ENCODE measurements at places on chromosomes 6 and 20.

GRCh38 chr6:30814146-30815040 lies 69.9 kb upstream of the DDR1 start:
- no peak for DNase-seq

DNA sequence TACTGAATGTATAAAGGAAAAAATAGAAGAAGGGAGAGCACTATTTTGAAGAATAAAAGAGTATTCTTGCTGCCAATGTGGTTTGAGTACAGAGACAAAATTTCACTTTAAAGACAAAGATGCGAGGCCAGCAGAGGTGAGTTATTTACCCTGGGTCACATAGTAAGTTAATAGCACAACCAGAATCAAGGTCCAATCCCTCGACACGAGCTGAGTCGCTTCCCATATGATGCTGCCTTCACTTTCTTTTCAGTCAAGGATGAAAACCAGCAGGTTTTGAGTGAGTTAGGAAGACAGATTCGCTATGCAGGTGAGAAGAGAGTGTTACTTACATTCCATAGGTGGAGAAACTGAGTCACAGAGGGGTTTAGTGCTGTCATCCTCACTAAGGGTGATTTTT lies 75.8 kb downstream of the F13A1 start:
- no peak for DNase-seq

DNA sequence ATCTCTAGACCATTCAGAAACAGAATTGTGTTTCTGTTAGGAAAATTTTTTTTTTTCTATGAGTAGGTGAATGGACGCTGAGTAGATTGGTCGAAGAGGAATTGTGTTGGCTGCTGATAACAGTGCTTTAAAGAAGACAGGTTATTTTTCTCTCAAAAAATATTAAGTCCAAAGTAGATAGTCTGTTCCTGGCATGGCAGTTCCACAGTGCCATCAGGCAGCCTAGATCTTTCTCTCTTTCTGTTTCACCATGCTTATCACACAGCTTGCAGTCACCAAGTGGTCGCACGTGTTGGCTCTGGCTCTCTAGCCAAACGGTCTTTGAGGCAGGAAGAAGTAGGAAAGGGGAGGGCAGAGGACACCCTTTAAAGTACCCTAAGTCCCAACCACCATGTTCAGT lies 22.4 kb upstream of the SERINC3 start:
- DNase-seq = no peak

GRCh38 chr6:147448775-147449174 lies 59.7 kb upstream of the SAMD5 start:
- no peak for DNase-seq

GRCh38 chr20:22529150-22530019 lies 55.0 kb downstream of the FOXA2 start:
- DNase-seq = no peak

- no peak for DNase-seq
These were observed 9.9 kb upstream of the PSMF1 start for GRCh38 chr20:1108437-1108920.

- no peak for DNase-seq
These were observed 532.7 kb downstream of the BCKDHB start for GRCh38 chr6:80639181-80639629.

DNA sequence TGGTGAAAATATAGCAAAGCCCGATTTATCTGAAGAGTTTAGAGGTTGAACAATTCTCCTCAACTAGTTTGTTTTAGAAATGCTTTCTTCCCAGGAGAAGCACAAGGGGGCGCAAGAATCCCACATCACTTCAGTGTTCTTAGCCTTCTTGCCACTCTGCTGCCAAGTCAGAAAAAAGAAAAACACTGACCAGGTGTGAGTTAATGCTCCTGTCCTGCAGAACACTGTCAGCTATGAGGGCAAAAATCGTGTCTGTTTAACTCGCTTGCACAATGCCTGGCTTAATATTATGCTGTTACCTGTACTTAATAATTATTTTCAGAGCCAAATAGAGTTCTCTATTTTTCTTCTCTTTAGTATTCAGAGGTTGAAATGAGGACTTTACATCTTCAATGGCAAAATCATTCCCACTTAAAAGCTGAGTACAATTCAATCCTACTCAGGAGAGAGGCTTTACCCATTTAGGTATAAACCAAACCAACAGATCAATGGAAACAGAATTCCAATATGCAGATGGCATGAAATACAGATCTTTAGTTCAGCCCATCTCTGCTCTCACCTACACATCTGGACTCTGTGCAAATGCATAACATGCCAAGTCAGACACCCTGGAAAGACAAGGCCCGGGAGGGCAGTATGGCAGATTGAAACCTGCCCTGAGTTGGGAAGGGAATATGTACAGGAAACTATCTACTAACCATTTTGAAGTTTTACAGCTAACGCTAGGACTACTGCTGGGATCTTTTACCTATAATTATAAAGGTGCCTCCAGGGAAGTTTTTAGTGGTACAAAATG lies 71.4 kb upstream of the TULP1 start:
- DNase-seq = peak; percentile 28

DNA sequence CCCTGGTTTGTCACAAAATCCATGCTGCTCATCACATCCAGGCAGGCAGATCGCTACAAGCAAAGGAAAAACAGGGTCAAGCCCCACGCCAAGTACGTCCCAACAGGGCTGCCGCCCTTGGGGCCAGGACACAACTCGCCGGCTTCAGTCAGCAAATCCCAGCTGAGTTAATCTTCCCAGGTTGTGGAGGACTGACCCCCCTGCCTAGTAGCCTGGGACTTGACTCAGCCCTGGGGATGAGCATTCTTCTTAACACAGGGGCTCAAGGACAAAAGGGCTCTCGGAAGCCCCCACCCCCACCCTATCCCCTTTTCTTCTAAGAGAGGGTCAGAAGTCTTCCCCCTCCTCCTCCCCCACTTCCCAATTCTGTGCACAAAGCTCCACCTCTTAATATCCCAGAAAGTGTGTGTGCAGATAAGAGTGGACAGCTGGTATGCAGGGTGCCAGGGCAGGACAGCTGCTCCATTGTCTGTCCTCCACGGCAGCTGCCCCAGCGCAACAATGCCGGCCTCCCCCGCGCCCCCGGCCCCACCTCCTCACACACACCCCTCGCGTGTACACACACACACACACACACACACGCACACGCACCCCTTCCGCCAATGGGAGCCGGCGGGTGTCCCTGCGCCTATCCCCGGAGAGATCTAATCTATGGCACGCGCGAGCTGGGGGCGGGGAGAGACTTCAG lies 4.5 kb downstream of the DLL1 start:
- DNase-seq = no peak

DNA sequence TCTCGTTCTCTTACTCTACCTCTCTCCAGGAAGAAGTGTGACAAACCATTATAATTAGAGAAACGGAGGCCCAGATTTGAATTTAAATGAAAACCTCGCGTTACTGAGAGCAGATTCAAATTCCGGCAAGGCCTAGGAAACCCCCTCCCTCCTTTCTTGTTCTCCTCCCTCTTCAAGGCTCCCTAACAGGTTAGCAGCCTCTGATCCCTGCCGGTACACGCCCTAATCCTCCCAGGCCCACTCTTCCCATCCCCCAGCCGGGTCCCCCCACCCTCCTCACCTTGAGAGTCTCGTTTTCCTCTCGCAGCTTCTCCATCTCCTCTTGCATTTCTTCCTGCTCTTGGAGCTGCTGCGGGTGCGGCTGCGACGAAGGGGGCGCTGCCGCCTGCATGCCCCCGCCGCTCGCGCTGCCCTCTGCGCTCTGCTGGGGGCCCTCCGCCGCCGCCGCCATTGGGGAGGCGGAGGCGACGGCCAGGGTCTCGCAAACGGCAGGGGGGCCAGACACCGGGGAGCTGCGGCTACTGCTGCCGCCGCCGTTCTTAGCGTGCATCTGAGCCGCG lies 3.8 kb downstream of the MTCL3 start:
- DNase-seq = no peak

DNA sequence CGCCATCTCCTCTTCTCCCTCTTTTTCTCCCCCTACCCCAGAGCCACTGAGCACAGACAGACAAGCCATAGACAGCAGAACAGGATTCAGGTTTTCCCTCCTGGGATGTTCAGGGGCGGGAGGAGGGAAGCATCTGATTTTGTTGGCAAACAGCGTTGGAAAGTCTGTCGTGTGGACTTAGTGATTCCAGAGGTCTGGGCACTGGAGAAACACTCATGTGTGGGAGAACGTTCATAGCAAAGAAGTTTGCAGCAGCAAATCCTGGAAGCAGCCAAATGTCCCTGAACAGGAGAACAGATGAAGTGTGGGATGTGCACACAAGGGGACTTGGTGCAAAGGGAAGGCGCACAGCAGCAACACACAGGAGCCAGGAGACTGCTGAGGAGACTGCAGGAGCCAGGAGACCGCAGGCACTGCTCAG lies 264.1 kb upstream of the CDYL start:
- no peak for DNase-seq

- DNase-seq = no peak
These were observed 251.5 kb upstream of the TCF21 start for GRCh38 chr6:133637436-133637835.

DNA sequence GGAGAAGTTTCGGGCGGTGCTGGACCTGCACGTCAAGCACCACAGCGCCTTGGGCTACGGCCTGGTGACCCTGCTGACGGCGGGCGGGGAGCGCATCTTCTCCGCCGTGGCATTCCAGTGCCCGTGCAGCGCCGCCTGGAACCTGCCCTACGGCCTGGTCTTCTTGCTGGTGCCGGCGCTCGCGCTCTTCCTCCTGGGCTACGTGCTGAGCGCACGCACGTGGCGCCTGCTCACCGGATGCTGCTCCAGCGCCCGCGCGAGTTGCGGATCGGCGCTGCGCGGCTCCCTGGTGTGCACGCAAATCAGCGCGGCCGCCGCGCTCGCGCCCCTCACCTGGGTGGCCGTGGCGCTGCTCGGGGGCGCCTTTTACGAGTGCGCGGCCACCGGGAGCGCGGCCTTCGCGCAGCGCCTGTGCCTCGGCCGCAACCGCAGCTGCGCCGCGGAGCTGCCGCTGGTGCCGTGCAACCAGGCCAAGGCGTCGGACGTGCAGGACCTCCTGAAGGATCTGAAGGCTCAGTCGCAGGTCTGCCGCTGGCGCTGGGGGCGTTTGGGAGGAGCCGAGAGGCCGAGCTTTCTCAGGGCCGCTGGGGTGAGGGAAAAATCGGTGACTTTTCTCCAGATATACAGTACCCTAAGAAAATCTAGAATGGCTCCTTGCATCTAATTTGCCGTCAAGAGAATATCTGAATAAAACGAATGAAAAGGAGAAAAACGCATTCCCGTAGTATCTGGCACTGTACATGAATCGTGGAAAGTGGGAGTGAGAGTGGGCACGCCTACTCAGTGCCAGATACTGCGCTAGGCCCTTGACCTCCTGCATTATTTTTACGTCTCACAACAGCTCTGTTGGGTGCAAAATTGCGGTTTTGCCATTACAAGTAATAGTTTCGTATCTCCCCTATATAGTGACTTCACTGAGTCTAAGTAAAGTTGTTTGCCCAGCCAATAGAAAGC lies 1.0 kb downstream of the CALHM6 start:
- peak; percentile 29 for DNase-seq

- no peak for DNase-seq
These were observed 8.4 kb upstream of the RALY start for GRCh38 chr20:33985280-33985679.

- no peak for DNase-seq
These were observed 18.2 kb upstream of the SRC start for GRCh38 chr20:37327748-37328147.

DNA sequence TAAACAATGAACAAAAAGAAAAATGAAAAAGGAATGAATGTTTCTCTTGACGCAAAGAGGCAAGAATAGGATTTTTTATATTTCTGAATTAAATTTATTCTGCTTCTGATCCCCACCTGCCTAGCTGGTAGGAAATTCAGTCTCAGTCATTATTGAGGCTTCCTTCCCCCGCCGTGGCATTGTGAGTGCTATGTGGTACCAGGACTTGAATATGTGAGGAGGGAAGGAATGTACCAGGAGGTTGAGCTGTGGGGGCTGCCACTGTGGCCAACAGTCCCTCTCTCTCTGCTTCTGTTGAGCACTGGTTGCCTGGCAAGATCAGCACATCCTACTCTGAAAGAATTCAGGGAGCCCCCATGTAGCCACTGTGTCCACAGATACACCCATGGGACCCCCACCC lies 368.1 kb upstream of the JARID2 start:
- DNase-seq = no peak

DNA sequence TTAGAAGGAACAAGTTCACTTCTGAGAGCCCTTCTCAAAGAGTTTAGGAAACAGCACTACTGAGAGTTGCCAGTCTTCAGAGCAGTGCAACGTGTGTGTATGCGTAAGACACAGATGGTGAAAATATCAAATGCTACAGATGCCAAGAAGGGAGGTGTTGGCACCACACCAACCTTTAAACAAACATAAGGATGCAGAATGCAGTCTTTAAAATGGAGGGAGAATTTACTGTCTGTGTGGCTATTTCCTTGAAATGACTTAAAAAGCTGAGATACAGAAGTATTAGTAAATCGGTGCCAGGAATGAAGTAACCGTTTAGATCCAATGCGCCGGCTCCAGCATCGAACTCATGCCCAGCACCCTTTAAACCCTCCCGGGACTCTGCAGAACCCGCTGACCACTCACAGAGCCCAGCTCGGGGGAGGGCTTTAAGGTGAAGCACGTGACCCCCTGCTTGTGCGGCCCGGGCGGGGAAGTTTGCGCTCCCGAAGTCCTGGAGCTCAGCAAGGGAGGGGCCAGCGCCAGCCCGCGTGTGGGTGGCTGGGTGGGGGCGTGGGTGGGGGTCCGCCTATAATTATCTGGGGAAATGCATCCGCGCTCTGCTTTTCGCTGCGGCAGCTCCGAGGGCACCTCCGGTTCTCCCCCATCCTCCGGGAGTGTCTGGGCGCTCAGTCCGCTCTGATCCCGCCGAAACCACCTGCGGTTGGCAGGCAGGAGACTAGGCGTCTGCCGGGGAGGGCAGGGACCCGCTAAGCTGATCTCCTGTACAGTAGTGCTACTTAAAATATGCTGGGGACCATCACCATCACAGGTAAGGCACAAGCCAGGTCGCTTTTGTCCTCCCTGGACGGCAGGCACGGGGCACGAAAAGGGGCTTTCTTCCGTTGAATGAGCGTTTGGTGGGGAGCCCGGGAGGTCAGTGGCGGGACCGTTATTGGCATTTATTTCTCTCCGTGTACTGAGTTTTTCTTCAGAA lies 66.0 kb downstream of the ZBTB2 start:
- no peak for DNase-seq

DNA sequence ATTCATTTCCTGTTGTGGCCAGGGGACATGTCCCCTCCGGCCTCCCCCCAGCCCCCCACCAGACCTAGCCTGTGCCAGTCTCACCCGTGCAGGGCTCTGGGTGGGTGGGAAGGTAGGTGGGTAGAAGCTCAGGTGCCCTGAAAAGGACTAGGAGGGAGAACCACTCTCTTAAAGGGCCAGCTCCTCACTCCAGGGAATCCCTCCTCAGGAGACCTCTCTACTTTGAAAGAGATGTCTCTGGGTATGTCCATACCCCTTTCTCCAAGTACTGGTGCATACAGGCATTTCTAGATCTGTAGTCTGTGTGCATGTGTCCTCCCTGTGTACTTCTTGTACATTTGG lies 60.8 kb upstream of the EPB41L1 start:
- no peak for DNase-seq

GRCh38 chr6:46014511-46015118 lies 1.0 kb downstream of the CLIC5 start:
- DNase-seq = no peak

GRCh38 chr6:159809149-159809548 lies 9.1 kb downstream of the PNLDC1 start:
- DNase-seq = no peak

Measured in stimulated activated CD4-positive, alpha-beta T cell treated with anti-CD3 and anti-CD28 coated beads, Interleukin-15, amount 100 ng/mL, for 1 hour (primary cell).